ENCODE measurements at places on chromosomes 3 and 15.

GRCh38 chr3:43995547-43996378 is 245.9 kb upstream of the TOPAZ1 start:
- DNase-seq = no peak

DNA sequence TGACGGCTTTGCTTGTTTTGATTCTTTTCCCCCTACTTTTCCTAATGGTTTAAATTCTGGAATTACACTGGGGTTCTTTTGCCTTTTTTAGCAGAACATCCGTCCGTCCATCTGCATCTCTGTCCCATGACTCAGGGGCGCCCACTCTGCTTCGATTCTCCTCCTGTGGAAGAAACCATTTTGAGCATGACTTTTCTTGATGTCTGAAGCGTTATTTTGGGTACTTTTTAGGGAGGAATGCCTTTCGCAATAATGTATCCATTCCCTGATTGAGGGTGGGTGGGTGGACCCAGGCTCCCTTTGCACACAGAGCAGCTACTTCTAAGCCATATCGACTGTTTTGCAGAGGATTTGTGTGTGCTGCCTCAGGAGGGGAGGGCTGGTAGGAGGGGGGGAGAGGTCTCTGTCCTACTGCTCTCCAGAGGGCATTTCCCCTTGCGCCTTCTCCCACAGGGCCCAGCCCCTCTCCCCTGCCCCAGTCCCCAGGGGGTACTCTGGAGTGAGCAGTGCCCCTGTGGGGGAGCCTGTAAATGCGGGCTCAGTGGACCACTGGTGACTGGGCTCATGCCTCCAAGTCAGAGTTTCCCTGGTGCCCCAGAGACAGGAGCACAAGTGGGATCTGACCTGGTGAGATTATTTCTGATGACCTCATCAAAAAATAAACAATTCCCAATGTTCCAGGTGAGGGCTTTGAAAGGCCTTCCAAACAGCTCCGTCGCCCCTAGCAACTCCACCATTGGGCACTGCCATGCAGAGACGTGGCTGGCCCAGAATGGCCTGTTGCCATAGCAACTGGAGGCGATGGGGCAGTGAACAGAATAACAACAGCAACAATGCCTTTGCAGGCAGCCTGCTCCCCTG is 19.5 kb upstream of the BSN start:
- DNase-seq = no peak

DNA sequence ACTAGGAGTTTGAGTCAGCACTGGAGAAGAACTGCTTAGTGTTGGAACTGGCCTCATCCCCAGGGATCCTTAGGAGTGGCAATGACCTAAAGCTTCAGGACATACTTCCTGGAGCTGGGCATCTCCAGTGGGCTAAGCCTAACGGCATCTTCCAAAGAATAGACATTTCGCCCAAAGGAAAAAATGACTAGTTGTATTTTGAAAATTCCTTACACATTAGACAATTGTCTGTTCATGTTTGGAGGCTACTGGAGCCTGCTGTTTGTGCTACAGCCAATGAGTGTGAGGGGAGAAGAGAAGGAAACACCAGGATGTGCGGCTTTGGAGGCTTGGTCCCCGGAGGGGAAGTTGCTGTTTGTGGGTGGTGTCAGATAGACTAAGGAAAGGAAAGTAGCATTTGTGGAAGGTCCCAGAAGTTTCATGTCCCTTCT is 77.6 kb downstream of the POLR2M start:
- no peak for DNase-seq

DNA sequence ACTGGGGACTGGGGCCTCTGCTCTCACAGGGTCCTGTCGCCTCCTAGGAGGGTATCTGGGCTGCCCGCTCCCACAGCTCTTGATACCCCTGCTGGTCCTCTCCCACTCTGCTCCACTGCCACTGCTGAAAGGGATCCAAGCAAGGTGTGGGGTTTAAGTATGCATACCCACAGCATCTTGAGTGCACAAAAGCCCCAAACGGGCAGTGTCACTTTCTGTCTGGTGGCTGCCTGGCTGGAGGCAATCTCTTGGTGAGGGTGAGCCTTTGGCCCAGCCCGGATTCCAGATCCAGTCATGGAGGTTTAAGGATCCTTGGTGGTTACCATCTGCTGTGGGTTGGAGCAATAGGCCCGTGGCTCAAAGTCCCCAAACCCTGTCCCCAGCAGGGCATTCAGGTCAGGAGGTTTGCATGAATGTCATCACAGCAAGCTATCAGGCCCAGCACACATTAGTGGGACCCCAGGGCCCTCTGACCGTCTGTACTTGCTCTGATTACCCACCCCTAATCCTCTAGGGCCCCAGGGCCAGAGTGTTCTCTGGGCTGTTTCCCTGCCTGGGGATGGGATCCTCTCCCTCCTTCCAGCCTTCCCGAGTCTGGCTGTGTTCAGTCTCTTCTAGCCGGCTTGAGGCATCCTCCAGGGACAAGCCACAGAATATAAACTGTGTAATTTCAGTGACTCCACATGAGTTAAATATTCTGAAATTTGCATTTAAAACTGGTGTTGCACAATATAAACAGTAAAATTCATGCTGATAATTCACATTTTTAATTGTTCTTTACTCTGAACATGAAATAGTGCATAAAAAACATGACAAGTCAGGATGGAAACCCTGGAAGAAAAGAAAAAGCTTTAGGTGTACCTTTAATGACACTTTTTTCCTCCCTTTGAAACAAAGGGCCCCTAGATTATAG is 4.9 kb upstream of the TJP1 start:
- DNase-seq = no peak

DNA sequence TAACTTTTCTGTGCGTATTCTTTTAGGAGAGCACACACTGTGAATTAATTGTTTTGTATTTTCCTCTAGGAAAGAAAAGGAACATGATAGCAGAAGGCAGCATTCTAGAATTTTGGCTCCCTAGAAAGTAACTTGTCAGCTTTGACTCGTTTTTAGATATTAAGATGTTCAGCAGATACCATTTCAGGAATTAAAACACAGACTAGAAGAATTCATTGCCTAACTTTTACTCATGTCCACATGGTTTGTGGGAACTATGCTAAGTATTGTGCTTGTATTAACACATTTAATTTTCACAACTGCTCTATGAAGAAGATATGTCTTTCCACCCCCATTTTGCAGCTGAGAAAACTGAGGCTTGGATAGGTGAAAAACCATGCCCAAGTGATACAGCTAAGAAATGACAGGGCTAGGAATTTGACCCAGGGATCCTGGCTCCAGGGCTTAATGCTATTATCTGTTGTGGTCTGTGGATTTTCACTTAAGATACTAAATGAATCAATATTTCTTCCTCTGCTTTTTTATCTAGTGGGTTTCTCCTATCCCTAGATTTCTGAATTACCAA is 128.8 kb downstream of the MITF start:
- DNase-seq = no peak

GRCh38 chr3:121155028-121155427 is 247.0 kb downstream of the STXBP5L start:
- no peak for DNase-seq
